ENCODE measurements at places on chromosomes 6 and 20.

DNA sequence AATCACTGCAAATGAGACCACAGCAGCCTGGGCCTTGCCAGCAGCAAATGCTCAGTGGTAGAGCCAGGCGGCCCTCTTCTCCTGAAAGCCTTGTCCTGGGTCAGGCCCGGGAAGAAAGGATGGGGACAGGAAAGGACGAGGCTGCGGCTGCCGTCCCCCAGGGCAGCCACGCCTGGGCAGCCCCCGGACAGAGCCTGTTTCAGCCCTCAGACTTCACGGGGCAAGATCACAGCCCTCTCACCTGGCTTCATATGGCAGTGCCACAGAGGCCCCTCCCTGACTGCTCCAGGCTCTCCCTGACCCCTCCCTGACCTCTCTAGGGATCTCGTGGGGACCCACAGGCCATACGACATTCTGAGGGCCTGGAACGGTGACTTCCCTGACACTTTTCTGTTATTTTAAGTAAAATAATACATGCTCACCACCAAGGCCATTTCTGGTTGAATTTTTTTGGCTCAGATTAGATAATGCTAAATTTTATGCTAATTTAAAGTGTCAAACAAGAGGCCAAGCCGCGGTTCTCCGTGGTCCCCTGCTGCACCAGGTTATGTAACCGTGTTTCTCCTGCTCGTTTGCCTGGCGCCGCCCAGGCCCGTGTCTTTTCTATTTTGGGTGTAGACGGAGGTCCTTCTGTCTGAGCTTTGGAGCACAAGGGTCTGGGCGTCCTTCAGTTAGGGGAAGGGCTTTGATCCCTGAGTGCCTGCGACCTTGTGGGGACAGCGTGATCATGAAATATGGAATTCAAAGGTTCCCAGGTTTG lies 59.9 kb upstream of the BHLHE23 start:
- DNase-seq = no peak

GRCh38 chr6:113464960-113465359 lies 392.2 kb upstream of the MARCKS start:
- DNase-seq = no peak

DNA sequence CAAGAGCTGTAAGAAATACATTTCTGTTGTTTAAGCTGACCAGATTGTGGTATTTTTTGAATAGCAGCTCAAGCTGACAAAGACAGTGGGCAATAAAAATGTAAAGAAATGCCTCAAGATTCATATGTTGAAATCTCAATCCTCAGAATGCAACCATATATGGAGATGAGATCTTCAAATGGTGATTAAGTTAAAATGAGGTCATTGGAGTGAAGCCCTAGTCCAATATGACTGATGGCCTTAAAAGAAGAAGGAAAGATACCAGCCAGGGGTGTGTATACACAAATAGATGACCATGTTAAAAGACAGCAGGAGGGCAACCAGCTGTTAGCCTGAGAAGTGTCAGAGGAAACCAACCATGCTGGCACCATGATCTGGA lies 7.1 kb upstream of the DDO start:
- DNase-seq = no peak

DNA sequence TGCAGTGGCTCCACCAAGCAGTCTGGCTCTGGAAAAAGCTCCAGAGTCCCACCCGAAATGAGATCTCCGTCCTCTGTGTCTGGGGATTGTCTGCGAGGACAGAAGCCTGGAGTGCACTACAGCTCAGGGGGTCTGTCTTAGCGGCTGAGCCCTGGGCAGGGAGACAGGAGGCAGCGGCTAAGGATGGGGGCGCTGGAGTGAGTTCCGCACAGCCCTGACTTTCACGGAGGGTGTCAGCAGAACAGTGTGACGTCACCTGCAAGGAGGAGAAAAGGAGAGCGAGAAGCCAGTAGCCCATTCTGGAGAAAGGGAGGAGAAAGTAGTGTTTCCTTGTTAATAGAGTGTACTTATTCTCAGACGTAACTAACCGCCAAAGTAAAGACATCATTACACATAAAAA lies 97.6 kb downstream of the FAM50B start:
- no peak for DNase-seq

DNA sequence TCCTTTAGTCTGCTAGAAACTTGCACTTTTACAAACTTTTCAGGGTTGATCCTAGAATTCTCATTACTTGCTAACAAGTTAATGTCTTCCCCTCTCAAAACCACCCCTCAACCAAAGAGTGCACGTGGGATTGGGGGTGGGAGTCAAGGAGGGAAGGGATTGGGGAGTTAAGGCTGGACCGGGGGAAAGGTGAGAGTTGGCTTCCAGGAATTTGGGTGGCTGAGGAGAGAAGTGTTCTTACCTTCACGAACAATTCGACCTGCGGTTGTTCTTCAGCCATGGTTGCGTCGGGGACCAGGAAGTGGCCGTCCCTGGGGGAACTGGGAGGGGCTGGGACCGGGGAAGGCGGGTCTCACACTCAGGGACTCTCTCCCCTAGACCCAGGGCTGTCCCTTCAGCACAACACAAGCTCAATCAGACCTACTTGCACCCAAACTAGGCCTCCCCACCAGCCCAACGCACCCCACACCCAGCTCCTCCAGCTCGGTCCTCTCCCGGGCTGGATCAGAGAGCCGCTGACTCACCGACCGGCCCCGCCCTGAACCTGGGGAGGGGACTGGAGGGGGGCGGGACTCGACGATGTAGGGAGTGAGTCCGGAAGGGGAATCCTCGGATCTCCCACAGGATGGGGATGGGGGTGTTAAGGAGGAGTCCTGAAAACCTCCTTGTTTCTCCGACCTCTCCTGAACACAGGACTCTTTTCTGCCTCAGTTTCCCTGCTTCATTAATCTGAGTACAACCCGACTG lies at the start of gene CLIC1:
CLIC1 (minus strand) TSS at position 510 of the 747 bp plus-strand sequence; CDS start at position 280, 230 bp downstream.
- peak; percentile 60 for DNase-seq

DNA sequence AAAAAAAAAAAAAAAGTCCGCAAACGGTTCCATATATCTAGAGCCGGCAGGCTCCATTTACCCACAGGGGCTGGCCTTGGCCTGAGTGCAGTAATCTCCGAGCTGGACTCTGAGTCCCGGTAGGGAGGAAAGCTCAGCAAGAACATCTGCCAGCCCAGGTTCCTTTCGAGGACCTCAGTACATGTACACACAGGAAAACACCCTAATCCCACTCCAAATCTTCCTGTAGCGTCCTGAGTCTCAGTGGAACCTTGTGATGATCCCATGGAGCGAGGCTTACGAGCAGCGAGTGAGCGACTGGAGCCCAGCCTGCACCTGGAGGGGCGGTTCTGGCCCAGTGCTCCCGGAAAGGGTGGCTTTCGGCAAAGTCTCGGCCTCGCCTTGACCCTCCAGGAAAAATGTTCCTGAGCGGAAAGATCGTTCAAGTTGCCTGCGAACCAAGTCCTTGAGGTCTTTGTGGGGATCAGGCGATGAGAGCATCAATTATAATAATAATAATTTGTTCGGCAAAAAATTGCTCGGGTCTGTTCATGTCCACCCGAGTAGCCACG lies 32.1 kb downstream of the PRSS16 start:
- DNase-seq = no peak

DNA sequence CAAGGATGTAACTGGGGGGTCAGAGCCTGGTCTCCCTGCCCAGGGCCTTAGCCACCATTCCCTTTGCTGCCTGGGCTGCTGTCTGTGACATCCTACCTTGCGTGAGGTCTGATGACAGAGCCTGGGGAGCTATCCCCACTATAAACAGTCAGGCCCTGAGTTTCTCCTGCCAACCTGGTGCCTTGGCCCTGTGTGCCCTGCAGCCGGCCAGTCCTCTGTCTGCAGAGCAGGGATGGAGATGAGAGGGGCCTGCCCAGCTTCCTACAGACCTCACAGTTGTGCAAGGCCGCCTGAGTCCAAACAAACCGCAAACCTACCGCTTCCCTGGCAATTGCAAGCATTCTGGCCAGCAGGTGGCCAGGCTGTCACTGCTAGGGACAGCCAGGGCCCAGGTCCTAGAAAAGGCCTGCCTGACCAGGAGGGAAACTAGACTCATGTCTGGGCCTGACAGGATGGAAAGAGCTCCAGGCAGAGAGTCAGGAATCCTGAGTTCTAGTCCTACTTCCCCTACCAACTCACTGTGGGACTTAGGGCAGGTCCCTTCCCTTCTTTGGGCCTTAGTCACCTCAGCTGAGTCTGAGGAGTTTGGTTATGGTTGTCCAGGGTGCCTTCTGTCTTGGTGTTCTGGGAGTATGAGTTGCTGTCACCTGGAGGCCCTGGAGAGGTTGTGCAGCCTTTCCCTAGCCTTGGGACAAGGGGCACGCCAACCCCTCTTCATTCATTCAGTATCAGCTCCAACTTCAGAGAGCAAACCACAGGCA lies 86.2 kb downstream of the VEGFA start:
- no peak for DNase-seq

- no peak for DNase-seq
Measured at GRCh38 chr6:137332637-137333280, 113.6 kb upstream of the IFNGR1 start.

DNA sequence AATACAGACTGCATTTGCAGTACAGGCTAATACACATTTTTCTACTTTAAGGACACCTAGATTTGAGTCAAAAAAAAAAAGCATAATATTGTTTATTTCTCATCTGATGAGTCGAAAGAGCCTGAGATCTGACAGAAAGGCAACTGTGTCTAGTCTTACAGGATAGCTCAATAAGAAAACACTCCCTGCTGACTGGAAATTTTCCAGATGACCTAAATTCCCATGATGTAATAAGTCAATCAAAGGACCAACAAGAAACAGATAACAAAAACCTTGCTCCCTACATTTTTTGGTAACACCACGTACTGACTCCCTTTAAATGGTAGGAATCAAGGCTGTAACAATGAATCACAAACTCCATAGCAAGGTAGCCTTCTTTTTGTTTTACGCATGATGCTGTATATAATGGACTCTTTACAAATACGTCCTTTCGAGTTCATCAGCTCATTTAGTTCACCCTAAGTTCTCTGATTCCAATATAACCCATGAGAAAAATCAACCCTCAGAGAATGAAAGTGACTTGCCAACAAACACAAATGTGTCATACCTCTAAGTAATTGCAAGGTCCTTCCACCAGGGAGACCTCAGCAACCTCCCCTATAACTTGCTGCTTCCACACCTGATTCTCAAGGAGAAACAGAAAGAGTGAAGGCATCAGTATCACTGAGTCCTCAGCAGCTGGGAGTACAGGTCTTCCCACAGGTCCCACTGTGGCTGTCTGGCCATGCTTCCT lies 12.1 kb downstream of the TBX18 start:
- DNase-seq = no peak

DNA sequence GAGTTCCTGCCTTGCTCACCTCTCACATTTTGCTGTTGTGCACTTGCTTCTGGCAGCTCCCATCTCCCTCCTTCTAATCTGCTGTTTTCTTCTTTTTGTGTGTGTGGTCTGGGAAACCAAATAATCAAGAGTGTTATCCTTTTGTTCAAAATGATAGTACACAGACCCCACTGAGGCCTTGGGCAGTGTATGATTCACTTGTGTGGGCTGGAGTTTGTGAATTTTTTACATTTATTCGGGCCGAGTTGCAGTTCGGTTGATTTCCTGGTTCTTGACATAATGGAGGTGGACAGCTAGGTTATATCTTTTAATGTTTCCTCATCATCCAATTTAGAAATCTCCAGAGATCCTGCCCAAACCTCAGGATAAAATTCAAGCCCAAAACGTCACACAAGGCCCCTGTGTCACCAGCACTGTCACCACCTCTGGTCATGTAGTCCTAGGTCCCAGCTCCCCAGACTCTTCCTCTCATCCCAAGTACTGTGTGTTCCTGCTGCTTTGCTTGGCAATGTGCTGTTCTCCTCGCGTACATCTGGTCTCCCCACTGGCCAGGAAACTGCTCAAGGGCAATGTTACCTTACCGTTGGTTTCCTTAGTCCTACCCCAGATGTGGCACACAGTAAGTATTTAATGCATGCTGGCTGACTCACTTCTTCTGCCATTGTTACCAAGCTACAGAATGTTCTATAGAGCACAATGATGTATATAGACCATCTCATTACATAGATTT lies 55.7 kb upstream of the PHACTR2 start:
- no peak for DNase-seq

- DNase-seq = no peak
Measured at GRCh38 chr20:45444050-45444449, 25.5 kb upstream of the WFDC2 start.

- DNase-seq = no peak
Measured at GRCh38 chr6:19569563-19569962, 267.6 kb upstream of the ID4 start.

GRCh38 chr6:48809245-48809644 lies 653.8 kb downstream of the MMUT start:
- DNase-seq = no peak

- no peak for DNase-seq
Measured at GRCh38 chr6:152980656-152981055, 2.2 kb downstream of the FBXO5 start.
